ENCODE measurements at places on chromosomes 12 and 14.

DNA sequence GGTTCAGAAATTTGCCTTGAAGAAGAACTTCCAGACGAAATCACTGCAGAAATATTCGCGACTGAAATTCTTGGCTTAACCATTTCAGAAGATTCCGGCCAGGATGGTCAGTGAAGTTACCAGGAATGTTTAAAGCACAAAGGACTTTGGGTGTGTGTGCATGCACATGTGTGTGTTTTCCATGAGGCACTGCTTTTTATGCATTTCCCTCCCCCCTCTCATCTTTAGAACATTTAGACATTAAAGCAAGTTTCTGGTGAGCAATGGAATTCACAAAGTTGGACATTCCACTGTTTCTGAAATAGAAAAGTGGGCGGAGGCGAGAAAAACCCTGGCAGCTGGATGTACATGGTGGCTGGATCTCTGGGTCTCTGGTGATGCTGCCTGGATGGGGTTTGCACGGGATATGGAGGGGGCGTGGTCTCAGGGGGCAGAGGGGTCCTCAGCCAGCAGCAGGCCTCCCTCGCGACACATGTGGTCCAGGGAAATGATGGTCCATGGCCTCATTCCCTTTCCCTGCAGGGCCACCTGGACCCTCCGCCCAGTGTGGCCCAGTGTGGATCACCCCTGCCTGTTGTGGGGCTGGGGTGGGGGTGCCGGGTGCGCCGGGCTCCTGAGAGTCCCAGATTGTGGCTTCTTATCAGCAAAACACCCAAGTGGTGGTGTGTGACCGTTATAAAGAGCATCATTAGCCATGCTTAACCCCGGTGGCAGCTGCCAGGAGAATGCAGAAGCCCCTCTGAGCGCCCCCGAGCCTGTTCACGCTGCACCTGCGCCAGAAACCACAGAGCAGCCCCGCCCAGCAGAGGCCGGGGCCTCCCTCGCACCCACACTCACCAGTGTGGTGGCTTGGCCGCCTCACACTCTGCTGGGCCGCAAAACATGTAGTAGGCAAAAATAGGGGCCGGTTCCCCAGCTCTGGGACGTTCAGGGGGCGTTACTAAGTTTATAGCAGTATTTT lies 17.8 kb upstream of the BCL7A start:
- DNase-seq = peak; percentile 80

DNA sequence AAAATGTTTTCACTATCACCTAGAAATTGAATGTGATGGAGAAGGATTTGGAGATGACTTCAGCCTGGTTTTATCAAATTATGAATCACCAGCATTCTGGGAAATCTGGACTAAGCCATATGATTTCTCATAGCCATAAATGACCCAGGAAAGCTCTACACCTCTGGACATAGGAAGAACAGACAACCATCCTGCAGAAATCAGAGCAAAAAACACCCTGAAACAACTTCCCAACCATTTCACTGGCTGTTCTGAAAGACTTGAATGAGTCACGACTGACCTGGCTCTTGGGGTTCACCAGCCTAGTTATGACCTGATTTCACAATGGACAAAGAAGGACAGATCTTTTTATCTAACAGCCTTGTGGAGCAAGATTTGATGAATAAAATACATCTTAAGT lies 123.8 kb downstream of the KCNH5 start:
- DNase-seq = no peak

DNA sequence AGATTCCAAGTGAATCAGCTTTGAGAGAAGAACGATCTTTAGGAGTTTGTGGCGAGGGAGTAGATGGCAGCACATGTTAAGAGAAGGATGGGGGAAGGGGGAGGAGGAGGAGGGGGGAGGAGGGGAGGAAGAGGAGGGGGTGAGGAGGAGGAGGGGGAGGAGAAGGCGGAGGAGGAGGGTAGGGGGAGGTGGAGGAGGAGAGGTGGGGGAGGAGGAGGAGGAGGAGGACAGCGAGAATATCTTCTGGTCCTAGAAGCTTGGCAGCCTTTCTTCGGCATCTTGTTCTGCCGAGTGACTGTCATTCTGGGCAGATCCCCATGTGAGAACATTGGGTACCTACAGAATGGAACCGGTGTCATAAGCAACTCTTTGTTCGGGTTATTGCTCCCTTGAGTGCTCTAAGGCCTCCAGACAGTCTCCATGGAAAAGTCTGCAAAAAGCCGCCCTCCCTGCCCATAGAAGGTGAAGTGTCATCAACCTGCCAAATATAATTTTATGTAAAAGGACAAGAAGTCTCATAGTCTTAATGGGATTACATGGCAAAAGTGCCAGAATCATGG lies 6.9 kb downstream of the RFC5 start:
- DNase-seq = no peak

DNA sequence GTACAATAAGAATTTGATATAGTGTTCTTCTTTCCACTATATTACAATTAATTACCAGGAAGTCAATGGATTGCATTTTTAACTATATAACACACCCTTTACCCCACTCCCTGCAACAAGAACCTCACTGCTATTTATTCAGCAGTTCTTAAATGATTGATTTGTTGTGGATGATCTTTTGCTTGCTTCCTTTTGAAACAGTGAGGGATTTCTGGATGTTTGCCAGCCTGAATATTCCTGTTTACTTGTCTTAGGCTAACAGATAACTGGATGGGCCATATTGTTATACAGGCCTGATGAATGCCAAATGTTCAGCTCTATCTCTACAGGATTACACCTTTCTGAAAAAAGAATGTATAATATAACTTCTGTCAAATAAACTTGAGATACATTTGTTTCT lies 497.6 kb downstream of the APAF1 start:
- DNase-seq = no peak

DNA sequence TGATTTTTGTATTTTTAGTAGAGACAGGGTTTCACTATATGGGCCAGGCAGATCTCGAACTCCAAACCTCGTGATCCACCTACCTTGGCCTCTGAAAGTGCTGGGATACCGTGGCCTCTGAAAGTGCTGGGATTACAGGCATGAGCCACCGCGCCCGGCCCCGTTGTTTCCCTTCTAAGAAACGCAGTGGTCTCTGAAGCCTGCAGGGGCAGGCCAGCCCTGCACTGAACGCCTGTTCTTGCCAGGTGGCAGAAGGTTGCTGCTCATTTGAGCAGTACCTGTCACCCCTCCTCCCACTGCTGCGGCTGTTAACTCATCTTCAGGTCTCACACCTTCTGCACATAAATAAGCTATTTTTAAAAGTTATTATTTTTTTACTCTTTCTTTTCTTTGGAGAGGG lies 24.3 kb downstream of the GPRC5A start:
- no peak for DNase-seq

DNA sequence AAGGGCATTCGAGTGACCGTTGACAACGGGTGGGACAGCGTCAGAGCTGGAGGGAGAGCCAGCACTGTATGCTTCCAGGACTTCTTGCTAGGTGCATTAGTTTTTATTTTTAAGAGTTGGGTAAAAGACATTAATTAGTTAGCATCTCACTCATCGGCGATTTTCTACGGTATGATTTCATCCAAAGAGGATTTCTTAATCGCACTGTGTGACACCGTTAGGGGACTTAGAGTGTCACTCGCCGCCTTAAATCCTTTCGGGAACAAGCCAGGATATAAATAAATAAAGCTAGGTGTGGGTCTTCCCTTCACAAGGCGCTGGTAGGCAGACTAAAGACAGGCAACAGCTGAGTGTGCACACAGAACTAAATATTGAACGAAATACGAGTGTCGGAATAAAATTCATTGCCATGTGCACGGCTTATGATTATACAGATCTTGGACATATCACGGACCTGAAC lies 869 bp upstream of the NOVA1 start:
- DNase-seq = no peak

DNA sequence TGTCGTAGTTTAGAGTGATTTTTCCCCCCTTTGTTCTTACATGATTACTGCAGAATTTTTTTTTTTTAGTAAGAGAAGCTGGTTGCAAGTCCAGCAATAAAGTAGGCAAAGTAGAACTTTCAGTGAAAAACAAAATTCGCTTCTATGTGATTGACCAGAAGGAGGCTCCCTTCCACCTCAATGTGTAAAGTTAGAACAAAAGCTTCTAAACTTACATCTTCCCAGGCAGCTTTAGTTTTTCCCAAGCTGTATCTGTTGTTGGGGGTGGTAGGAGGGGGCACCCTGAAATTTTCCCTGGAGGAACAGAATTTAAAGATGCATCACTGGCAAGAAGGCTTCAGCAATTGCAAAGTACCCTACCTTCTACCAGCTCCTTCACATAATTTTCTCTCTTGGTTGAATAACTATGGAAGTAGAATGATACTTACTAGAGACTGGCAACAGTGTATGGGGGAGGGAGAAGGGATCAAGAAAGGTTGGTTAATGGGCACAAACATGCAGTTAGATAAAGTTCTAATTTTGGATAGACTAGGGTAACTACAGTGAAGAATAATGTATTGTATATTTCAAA lies 87.3 kb upstream of the E2F7 start:
- DNase-seq = no peak

- DNase-seq = no peak
These were observed 226.2 kb upstream of the LHX5 start for GRCh38 chr12:113697651-113698509.

GRCh38 chr14:94770251-94770749 lies 387 bp upstream of the GSC start:
- DNase-seq = no peak

DNA sequence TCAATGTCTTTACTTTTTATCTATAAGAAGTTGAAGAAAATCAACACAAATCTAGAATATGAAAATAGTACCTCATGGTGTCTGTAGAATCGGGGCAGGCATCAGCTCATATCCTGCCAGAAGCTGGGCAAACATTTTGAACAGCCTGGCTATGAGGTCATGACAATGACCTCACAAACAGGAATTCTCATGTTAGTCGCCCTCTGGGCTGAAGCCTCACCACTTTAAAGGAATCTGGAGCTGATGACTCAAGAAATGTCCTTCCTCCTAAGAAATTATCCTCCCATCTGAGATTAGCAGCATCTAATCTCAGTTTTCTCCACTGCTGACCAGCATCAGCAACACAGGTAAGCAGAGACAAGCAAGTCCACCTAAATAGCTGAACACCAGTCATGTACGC lies 27.1 kb downstream of the CLIP1 start:
- no peak for DNase-seq

DNA sequence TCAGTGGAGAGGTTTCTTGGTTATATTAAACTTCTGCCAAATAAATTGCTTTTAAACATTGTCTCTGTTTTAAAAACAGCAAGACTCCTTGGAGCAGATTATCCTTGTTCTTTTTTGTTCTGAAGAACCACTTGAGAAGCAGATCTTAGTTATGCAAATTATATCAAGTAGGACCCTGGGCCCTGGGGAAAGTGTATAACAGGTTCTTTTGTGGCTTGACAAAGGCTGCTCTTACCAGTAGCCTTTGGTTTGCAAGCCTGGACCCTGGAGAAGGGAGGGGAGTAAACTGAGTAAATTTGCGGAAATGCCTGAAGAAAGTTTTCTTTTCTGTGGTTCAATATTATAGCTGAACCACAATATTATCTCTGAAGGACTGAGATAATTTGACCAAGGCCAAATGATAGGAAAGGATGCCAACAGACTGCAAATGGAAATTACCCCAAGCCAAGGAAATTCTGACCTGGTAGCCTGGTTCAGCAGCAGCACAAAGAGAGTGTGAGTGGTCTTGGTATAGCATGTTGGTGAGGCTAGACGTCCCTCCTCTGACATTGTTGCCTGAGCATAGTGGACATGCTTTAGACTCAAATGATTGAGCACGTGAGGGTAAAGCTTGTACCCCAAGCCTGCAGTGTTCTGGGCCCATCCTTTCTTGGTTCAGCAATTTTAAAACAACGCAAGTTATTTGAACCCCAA lies 30.4 kb upstream of the SIX1 start:
- DNase-seq = no peak

DNA sequence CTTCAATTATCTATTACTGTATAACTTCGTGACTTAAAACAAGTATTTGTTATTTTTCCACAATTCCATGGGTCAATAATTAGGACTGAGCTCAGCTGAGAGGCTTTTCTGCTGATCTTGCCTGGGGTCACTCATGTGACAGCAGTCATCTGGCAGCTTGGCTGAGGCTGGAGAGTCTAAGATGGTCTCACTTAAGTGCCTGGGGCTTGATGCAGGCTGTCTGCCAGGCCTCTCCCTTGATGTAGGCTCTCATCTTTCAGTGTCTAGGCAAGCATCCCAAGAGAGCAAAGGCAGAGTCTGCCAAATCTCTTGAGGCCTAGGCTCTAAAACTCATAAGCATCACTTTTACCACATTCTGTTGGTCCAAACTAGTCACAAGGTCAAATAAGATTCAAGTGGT lies 93.2 kb downstream of the NKX2-1 start:
- no peak for DNase-seq

GRCh38 chr14:70601162-70601561 lies 707 bp upstream of the MED6 start:
- DNase-seq = no peak

- DNase-seq = no peak
These were observed 279.7 kb upstream of the SOX5 start for GRCh38 chr12:24229031-24229700.

DNA sequence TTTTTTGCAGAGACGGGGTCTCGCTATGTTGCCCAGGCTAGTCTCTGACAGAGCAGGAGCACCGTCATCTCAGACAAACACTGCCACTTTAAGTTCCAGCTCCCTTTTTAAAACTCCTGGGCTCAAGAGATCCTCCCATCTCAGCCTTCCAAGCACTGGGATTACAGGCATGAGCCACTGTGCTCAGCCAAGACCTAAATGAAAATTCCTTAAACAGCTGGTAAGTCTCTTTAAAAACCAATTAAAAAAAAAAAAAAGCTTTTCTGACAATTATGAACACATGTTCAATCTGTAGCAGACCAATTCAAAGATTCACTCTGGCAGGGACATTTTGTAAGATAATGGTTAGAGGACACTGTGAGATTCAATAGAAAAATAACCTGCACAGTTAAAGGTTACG lies 77.8 kb downstream of the HECTD4 start:
- no peak for DNase-seq

DNA sequence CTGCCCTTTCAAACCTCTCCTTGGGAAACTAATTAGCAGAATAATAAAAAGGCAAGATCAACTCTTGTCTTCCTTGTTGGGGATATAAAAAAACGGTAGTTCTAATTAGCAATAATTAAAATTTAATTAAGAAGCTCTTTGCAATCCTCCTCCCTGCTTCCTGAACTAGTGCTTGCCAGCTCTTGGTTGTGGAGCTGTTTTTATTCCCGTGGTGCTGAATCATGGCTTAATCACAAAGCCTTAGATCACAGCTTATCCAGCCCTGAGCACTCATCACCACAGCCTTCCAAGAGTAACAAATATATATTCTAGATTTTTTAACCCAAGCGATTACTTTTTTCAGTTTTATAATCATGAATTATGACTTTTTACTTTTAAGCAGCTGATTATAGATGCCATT lies 63.2 kb upstream of the INSM2 start:
- no peak for DNase-seq

DNA sequence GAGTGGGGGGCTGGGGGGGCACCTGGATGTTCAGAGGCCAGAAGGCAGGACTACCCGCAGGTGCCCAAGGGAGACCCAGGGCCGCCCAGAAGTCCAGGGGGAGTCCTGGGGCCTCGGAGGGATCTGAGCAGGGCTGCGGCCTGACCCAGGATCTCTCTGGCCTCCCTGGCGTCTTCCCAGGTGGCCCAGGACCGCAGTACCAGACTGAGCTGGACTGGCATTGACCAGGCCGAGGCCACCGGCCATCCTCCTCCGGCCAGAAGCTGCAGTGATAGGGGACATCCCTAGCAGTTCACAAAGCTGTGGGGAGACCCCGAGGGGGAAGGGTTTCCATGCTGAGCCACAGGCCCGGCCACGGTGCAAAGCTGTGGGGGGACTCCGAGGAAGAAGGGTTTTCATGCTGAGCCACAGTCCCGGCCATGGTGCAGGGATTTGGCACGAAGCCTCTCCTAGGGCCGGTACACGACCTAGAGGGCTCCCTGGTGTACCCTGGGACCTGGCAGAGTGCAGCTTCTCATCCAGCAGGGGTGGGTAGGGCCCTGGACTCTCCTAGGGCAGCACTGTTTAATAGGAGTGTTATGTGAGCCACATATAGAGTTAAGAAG lies 24.4 kb downstream of the FBRSL1 start:
- DNase-seq = no peak

Measured in GM06990 (cell line).